ENCODE measurements at places on chromosomes 7 and 10. TPM values are rescaled to one million over a fixed set of nuclear protein-coding genes. Genes with fewer than 3 reads are reported as not detected.

OR2A1 gene
- 0.27 TPM for total RNA-seq

CASTOR2 gene
- total RNA-seq, result 5.6 TPM

BAMBI gene
- 1.4 TPM for total RNA-seq

SLC13A1 gene
- total RNA-seq, result not detected

KLF14 gene
- not detected for total RNA-seq

LLCFC1 gene
- not detected for total RNA-seq

HPS6 gene
- total RNA-seq, result 18.2 TPM
